ENCODE measurements at places on chromosomes 11 and 22. TPM values are rescaled to one million over a fixed set of nuclear protein-coding genes. Genes with fewer than 3 reads are reported as not detected.
A peak's percentile ranks its signal among the peaks of the same experiment; 100 is the strongest.

GRCh38 chr11:111729831-111730311 is 36.3 kb downstream of the PPP2R1B start:
- DNase-seq: peak; percentile 49

DNA sequence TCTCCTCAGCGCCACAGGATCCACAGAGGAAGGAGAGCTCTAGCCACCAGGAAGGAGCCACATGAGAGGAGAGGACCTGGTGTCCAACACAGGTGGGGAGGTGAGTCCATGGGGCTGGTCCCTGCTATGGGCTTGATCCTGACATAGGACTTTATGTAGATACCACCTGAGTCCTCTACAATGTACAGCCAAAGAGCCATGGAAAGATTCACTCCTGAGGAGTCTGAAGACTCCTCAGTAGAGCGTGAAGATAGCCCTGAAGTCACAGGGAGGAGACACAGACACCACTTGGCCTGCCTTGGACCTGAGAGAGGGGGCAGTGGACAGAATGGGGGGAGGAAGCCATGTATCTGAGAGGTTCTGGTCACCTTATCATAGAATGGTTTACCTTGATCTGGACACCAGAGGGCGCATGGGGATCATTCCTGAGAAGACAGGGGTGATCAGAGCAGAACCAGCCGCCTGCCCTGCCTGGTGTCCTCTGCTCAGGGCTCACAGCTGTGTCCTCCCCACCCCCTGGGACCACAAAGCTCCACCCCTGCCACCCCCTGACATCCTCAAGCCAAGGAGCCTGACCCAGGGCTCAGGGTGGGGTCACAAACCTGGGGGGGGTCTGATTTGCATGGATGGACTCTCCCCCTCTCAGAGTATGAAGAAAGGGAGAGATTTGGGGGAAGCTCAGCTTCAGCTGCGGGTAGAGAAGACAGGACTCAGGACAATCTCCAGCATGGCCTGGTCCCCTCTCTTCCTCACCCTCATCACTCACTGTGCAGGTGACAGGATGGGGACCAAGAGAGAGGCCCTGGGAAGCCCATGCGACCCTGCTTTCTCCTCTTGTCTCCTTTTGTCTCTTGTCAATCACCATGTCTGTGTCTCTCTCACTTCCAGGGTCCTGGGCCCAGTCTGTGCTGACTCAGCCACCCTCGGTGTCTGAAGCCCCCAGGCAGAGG is 77.0 kb downstream of the ZNF280B start:
- peak; percentile 24 for DNase-seq

GRCh38 chr22:27107386-27107785 is 450.0 kb downstream of the MIAT start:
- DNase-seq: no peak

- peak; percentile 43 for DNase-seq
Measured at GRCh38 chr11:5280582-5281102, 10.9 kb upstream of the HBE1 start.

- peak; percentile 70 for DNase-seq
Measured at GRCh38 chr11:134032501-134033091, 36.3 kb upstream of the JAM3 start.

Gene BARX2
- total RNA-seq: not detected

Data from upper lobe of left lung (tissue), 6 donors.